ENCODE measurements at places on chromosomes 2 and 18. TPM values are rescaled to one million over a fixed set of nuclear protein-coding genes. Genes with fewer than 3 reads are reported as not detected.

The ANKRD30BL gene
- total RNA-seq, result not detected

The EGR4 gene
- 0.22 TPM for total RNA-seq

The ETAA1 gene
- 11.7 TPM for total RNA-seq

The DSC3 gene
- total RNA-seq, result 60.8 TPM

The ANKAR gene
- 5.1 TPM for total RNA-seq

The MFSD6 gene
- 19.7 TPM for total RNA-seq

The C2orf80 gene
- total RNA-seq, result not detected

The PLEK gene
- total RNA-seq, result not detected

The EXOC6B gene
- total RNA-seq, result 34.7 TPM

The SH3YL1 gene
- 39.1 TPM for total RNA-seq

The TTR gene
- not detected for total RNA-seq

The ZC3H8 gene
- 20.6 TPM for total RNA-seq

The NDUFS1 gene
- 91.9 TPM for total RNA-seq

The LYPD1 gene
- not detected for total RNA-seq

The REG1A gene
- not detected for total RNA-seq

The GPR39 gene
- total RNA-seq, result 7.2 TPM

The HOXD3 gene
- not detected for total RNA-seq

The B3GNT7 gene
- not detected for total RNA-seq

The GATA6 gene
- 14.0 TPM for total RNA-seq

The CCL20 gene
- 18.0 TPM for total RNA-seq

The UBE2E3 gene
- total RNA-seq, result 69.0 TPM

The CRYGC gene
- not detected for total RNA-seq

The C2orf72 gene
- not detected for total RNA-seq

The PDE11A gene
- total RNA-seq, result not detected

The ASPRV1 gene
- 0.23 TPM for total RNA-seq

The CCDC141 gene
- total RNA-seq, result not detected

The DSG1 gene
- not detected for total RNA-seq
